ENCODE measurements at places on chromosomes 3 and 15. TPM values are rescaled to one million over a fixed set of nuclear protein-coding genes. Genes with fewer than 3 reads are reported as not detected.

DNA sequence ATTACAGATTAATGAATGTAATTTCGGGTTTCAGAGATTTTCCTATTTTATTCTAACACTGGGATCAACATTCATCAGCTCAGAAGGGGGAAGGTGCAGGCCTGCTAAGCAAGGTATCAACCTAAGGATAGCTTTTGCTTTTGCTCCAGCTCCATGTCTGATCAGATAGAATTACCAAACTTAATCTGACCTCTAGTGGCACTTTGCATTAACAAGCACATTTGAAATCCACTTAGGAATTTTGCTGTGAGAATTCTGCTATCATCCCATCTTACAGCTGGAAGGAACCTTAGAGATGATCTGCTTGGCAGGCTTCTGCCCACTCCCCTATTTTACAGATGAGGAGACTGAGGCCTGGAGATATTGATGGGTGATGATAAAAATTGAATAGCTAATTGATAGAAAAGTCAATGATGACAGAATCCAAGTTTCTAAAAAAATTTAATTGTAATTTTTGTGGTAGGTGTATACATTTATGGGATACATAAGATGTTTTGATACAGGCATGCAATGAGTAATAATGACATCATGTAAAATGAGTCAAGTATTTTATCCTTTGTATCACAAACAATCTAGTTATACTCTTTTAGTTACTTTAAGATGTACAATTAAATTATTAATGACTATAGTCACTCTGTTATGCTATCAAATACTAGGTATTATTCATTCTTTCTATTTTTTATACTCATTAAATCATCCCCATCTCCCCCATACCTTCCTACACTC, 209.2 kb upstream of the ZPLD1 start:
- no peak for DNase-seq

DNA sequence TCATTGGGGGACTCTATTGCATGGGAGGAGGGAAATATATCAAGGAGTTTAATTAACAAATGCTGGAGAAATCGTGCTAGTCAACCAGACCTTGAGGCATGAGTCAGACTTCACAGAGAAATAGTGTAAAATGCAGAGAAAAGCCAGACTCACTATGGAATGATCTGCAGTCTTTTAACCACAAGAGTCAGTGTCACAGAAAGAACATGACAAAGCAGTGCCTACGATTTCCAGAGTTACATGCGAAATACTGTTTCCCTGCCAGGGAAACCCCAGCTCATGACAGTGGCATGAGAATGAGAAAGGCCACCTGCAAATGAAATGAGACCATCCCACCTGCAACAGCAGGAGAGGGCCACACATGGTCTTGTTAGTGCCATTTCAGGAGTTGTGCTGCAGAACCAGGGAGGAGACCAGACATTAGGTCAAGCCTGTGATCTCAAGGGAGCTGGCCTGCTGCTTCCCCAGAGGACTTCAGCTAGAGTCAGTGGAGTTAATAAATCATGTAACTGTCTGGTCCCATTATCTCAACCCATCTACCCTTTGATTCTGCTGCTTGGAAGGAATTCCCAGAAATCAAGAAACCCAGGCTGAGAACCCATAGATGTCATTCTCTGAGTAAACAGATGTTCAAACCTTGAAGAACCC, 79.0 kb downstream of the ERC2 start:
- no peak for DNase-seq

DNA sequence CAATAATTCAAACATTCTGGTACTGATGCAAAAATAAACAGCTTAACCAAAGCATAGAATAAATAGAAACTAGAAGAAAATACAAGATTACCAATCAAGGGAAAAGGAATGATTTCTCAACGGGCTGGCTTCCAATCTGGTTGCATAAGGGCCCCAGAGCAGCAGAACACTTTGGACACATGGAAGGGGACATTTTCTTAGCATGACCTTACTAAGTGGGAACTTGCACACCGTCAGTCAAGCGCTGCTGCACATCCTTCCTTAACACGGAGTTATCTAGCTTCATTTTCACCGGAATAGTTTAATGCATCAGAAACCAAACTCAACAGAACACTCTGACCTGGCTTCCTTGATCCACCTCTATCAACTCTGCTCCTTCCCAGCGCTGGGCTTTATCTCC, 388.5 kb downstream of the VPS13C start:
- no peak for DNase-seq

GRCh38 chr3:109265295-109265694, 51.0 kb downstream of the DPPA2 start:
- DNase-seq, result no peak

DNA sequence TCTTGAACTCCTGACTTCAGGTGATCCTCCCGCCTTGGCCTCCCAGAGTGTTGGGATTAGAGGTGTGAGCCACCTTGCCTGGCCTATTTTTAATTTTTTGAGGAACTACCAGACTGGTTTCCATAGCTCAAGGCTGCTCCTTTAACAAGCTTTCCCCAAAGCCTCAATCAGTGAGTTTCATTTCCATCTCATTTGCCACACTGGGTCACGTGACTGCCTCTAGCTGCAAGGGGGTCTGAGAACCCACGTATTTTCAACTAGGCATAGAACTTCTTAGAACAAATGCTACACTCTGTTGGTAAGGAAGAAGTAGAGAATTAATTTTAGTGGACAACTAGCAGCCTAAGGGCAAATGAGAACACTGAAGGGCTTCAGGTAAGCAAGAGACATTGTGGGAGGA, 3.1 kb upstream of the CD276 start:
- no peak for DNase-seq

- no peak for DNase-seq
Observed at GRCh38 chr3:127079211-127079610, 96.3 kb downstream of the PLXNA1 start.

- no peak for DNase-seq
Observed at GRCh38 chr15:101709466-101709865, 14.8 kb downstream of the TARS3 start.

DNA sequence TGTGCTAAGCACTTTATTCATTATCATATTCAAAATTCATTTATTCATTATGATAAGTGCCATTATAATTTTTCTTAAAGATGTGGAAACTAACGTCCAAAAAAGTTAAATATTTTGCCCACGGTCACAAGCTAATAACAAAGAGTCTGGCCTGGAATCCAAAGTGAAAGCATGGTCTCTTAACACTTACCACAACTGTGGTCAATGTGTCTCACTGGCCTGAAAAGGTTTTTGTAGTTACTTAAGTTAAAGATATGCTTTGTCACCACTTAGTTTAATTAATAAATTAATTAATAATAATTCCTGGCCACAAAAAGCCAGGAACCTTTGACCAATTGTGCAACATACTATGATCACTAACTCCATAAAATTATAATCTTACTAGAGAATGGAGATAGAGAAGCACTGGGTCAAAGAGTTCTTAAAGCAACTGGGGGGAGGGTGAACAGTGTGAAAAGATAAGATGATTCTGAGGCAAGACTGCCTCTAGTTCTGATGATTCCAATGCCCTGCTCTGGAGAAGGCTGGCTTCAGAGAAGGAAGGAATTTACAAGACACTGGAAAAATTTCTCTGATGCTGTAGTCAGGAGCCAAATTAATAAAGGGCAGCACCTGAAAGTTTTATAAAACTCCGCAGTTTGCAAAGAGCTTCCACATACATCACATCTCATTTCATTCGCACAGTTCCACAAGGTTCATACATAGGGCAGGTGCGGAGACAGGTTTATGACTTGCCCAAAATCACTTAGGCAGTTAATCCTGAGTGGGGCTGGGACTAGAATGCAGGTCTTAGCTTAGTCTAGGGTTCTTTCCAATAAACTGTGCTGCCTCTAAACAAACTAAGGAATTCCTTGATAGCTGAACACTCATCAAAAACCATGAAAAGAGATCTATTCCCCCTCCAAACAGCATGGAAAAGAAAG, 32.5 kb downstream of the NPTN start:
- no peak for DNase-seq

- no peak for DNase-seq
Observed at GRCh38 chr3:167930453-167930852, 165.3 kb downstream of the GOLIM4 start.

The MEX3B gene
- total RNA-seq, result 0.94 TPM

Data from omental fat pad (tissue), 4 donors.